ENCODE measurements at places on chromosomes 13 and 19. TPM values are rescaled to one million over a fixed set of nuclear protein-coding genes. Genes with fewer than 3 reads are reported as not detected.

The ZNF625 gene
- not detected for total RNA-seq

The LILRB2 gene
- total RNA-seq, result not detected

The CYP4F11 gene
- total RNA-seq, result 17.9 TPM

GRCh38 chr13:25910991-25911419 lies 140.8 kb downstream of the SHISA2 start:
- no peak for DNase-seq

GRCh38 chr13:50170447-50171037 lies 155.3 kb downstream of the KCNRG start:
- DNase-seq, result no peak

DNA sequence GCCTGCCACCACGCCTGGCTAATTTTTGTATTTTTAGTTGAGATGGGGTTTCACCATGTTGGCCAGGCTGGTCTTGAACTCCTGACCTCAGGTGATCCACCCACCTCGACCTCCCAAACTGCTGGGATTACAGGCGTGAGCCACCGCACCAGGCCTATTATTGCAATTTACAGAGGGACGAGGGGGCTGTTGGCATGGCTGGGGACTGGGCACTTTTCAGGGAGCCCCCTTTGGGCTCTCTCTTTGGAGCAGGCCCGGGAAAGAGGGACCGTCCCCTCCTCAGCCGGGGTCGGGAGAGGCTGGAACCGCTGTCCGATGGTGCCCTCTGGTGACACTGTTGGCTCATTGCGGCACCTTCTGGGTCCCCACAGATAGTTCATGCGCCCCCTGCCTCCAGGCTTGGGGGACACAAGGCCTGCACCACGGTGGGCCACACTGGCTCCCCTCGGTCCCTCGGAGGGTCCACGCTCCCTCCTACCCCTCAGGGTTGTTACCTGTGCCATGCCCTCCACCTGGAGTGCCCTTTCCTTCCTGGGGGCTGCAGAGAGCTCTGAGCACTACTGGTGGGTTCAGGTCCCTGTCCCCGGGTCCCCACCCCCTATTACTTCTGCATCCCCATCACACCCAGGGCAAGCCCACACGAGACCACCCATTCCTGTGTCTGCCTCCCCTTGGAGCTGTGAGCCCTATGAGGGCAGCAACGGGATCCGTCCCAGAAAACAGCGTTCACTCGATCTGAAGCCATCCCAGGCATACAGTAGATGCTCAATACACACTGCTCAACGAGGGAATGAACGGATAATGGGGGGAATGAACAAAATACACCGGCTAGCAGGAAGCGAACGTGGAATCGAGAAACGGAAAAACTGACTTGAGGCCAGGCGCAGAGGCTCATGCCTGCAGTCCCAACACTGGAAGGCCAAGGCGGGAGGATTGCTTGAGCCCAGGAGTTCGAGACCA lies 12.5 kb downstream of the FEM1A start:
- DNase-seq, result peak; percentile 41

GRCh38 chr13:53200498-53201453 lies 172.2 kb downstream of the OLFM4 start:
- DNase-seq, result no peak

DNA sequence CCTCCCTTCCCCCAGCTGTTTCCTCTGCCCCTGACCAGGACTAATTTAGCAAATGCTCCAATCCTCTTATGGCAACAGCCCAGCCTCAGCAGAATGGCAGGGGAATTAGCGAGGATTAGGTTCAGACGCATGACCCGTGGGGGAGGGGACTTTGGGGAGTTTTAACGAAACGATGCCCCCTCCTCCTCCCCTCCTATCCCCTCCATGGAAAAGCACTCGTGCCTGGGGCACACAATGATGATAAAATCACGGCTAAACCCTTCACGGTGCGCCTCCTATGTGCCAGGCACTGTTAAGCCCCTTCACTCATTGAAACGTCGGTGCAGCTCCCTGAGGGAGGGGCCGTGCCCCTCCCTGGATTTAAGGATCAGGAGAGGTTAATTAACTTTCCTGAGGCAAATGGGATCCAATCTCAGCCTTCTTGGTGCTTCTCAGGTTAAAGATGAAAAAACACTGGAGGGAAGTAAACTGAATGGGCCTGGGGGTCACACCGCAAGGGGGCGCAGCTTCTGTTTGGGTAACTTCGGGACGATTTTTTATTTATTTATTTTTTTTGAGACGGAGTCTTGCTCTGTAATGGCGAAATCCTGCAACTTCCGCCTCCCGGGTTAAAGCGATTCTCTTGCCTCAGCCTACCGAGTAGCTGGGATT lies 10.1 kb upstream of the TPRX2 start:
- peak; percentile 57 for DNase-seq

DNA sequence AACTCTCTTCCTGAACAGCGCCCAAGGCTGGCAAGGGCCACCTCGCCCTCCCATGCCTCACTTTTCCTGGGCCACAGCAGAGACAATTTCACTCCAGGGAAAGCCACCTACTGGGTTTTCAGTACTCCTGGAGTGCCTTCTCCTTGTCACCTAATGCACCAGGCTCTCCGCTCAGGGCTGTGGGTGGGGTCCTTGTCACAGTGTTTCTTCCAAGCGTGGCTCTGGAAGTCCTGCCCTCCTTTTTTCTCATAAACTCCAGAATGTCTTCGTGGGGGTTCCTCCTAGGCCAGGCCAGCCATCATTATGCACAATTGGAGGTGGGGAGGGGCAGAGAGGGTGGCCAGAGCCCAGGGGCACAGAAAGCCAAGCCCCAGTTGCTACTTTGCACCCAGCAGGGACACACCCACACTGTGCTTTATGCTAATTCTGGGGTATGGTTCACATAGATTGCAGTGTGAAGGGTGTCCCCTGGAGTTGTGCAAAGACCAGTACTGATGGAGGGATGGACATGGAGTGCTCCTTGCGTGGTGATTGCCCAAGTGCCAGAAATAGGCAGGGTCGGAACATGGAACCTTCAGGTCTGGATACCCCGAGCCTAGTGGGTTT lies 78.8 kb downstream of the CHST8 start:
- DNase-seq, result no peak
